ENCODE measurements at places on chromosomes 5 and 9. TPM values are rescaled to one million over a fixed set of nuclear protein-coding genes. Genes with fewer than 3 reads are reported as not detected.
A peak's percentile ranks its signal among the peaks of the same experiment; 100 is the strongest.

GRCh38 chr5:134099939-134100282 is 14.6 kb upstream of the TCF7 start:
- DNase-seq = peak; percentile 80

DNA sequence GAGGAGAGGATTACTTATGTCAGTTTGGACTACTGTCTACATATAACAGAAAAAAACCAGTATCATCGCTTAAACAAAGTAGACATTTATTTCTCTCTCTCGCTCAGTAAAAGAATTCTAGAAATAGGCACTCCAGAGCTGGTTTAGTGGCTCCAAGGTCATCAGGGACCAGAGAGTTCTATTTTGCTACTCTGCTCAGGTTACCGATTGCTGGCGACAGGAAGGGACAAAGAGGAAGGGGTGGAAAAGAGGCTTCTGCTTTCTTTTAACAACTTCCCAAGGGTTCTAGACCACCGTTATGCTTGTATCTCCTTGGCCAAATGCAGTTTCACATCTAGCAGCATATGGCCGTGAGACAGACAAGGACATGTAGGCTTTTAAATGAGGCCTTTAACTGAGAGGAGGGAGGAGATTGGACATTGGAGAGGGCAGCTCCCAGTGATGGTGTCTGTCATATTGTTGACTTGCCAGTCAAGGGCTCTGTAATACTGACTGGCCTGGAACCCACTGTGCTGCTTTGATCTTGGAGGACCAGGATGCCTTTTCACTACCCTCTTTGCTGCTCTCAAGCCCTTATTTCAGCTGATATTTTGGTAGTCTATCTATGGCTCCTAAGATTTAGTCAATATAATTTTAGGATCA is 15.6 kb upstream of the DCP2 start:
- DNase-seq = no peak

GRCh38 chr5:169688106-169688505 is 51.0 kb downstream of the DOCK2 start:
- DNase-seq = no peak

- DNase-seq = no peak
These were observed 377.1 kb downstream of the ACTL7B start for GRCh38 chr9:108478431-108479332.

DNA sequence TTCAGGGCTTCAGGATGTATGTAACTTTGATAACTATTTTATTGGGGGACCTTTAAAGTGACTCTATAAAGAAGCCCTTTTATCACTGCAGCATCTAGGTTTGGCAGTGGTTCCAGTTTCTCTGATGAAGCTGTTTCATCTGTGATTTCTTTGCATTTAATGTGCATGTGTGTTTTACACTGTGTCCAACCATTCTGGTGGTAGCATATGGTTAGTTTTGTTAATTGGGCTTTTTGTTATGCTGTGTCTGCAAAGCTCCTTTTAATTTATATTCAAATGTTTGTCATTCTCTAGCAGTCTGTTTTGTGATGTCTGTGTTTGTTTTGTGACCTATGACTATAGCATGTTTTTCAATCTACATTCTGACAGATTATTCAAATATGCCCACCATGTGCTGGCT is 294.8 kb downstream of the DNAH5 start:
- no peak for DNase-seq

DNA sequence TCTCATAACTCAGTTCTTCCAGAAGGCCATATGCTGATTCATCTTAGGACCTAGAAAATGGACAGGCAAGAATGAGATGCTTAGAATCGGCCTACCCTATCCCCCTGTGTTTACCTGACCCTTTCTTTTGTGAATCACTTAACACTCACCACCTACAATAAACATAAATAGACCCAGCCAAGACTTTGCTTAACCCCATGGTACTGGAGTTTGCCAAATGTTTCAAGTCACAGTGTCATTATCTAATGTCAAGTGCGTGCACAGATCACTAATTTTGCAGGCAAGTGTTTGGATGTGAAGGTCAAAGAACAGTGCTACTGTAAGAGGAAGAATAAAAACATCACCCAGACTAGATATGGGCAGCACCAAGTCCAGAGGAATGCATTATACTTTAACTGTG is 77.5 kb downstream of the GLIS3 start:
- no peak for DNase-seq

- peak; percentile 95 for DNase-seq
These were observed at the start of gene PHYKPL for GRCh38 chr5:178232124-178232919. Gene PHYKPL (minus strand): TSS chr5:178232802. CDS start chr5:178232550, 252 bp downstream.

DNA sequence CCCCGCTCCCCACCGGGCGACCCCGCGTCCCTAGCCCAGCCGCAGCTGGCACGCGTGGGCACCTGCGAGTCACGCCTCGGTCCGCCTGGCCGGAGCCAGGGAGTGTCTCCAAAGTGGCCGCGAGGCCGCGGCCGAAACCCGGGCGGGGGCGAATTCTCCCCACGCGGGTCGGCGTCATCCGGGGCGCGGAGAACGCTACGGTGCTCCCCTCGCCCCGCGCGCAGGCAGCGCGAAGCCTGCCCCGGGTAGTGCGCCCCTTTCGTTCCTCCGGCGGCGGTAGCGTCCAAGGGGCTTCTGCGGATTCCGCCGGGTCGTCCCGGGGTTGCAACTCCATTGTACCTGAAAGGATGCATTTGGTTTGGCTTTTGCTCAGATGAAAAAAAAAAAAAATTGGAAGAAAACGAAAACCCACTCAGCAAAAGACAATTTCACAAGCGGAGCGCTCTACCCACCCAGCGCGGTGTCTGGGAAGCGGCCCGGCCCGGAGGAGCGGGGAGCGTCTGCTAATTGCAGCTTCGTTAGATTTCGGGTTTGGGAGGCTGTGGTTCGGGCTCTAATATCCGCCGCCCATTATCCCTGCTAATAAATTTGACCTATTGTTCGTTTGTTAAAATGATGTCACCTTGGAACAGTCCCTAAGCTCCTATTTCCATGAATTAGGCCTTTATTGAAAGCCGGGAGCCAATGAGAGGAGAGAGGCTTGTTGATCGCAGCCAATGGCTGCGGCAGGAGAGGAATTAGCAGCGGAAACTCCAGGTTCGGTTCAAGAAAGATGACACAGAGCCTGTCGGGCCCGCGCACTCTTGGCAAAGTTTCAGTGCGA is at the start of gene TLX3:
Gene TLX3, plus strand, starts transcription at position 796 of the 823 bp plus-strand sequence. CDS start 118 bp downstream, outside the sequence.
- peak; percentile 92 for DNase-seq

DNA sequence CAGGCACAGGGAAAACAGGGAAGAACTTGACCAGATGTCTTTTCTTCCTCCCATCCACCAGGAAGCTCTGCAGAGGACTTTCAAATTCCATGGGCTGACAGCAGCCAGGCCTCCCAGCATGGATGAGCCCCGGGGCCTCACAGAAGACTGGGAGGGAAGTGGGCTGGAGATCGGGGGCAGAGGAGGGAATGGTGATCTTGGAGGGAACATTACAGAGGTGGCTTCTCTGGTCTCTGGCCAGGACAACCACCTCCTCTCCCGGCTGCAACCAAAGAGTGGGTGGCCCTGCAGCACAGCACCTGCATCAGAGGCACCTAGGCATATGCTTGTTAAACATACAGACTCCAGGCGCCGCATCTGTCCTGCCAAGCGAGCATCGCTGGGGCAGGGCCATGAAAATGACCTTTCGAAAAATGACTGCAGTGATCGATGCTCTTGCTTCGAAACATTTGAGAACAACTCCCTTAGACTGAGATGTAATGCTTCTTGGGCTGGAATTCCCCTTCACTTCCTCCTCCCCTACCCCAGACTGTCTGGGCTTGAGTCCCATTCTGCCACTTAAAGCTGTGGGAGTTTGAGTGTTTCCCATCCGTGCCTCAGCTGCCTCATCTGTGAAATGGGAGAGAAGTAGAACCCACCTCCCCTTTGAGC is 68.7 kb upstream of the UNC5A start:
- DNase-seq = peak; percentile 52

GRCh38 chr5:157870837-157871834 is 12.2 kb upstream of the CLINT1 start:
- no peak for DNase-seq

GRCh38 chr5:8685704-8686103 is 816.8 kb downstream of the MTRR start:
- peak; percentile 1 for DNase-seq

- DNase-seq = no peak
These were observed 23.9 kb upstream of the TPD52L3 start for GRCh38 chr9:6304232-6304631.

DNA sequence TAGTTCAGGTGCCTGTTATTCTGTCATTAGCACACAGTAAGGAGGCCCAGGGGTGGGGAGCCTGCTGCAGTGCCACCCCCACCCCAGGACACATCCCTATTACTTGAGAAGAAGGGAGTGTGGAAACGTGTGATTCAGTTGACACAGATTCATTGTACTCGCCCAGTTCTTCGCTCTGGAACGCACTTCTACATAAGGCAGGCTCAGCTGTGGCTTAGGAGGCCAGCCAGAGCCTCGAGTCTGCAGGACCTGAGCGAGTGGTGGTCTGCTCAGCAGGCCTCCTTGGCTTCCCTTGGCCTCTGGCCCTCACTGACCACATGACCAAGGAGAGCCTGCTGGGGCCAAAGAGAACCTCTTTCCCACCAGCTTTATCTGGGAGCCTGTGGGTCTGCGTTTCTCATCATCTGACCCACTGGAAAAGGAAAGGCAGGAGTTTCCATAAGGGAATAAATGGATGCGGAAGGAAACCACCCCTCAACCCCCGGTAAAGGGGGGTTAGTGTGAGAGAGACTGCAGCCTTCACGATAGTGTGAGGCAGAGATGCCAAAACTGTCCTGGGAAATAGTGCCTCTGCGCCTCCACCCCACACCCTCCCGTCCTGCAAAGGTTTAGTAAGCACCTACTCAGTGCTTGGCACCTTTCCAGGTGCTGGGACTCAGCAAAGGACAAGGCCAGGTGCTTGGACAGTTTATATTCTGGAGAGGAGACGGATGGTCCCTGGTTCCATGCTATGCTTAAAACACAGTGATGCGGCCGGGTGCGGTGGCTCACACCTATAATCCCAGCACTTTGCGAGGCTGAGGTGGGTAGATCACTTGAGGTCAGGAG is 73.7 kb downstream of the PPARGC1B start:
- no peak for DNase-seq

The LEAP2 gene
- 0.94 TPM for total RNA-seq

The TMEM232 gene
- total RNA-seq = 0.67 TPM

The FLT4 gene
- 7.2 TPM for total RNA-seq

The PRDM9 gene
- not detected for total RNA-seq

The NTNG2 gene
- total RNA-seq = 2.3 TPM

The PDZD2 gene
- 3.6 TPM for total RNA-seq
